ENCODE measurements at places on chromosomes 12 and 14.

DNA sequence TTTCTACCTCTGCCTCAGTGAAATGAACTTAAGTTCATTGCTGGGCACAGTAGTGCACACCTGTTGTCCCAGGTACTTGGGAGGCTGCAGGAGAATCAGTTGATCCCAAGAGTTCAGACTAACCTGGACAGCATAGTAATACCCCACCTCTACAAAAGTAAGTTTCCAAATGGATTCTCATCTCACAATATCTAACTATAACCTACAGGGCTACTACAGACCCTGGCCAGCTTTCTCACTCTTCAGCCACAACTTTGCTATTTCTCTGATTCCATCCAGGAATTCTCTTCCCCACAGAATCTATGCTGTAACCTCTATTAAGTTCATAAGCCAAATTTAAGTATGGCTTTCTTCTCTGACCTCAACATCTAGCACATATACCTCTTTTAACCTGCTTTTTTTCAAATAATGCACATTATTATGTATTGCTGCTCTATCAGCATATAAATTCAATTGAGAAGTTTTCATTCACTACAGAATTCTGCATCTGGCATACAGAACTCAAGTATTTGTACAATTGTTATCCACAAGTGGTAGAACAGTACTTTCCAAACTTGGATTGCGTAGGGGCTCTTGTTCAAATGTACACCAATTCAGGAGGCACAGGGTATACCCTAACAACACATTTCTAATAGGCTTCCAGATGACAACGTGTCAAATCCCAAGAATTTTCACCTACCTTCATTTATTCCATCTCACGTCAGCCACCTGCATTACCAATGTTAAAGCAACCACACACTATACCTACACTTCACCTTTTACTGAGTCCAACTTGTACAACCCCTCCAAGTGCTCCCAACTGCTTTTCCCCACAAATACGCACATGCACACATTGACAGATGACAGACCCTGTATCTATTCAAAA, 3.8 kb downstream of the RPS29 start:
- DNase-seq = no peak

DNA sequence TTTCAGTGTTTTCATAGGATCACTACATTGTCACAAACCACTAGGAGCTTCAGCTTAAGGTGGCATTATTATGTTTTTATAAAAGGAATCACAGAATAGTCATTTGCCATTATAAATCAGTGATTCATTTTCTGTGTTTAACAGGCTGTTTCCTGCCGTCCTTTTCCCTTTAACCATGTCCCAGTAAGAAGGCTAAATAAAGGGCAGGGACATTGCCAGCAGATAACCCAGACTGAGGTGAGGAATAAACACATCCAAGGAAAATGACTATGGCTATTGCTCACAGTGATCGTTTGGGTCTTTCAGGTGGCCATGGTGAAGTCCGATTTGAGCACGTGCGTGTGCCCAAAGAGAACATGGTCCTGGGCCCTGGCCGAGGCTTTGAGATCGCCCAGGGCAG, 17.9 kb upstream of the ALDH2 start:
- DNase-seq = no peak

DNA sequence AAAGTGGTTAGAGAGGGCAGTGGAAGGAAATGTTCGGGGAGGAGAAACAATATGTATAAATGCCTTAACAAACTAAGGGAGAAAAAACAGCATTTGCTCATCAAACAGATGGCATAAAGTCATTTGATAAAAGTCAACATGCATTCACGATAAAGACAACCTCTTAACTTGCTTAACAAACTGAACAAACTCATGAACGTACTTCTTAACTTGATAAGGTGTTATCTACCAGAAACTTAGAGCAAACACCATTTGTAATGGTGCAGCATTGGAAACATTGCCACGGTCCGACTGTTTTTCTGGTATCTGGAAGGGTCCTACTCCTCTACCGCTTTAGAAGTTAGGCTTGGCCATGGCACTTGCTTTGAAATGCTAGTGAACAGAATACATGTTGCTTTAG, 4.2 kb upstream of the RPS6KL1 start:
- no peak for DNase-seq

- DNase-seq = no peak
Measured at GRCh38 chr14:61403411-61403810, 82.0 kb downstream of the PRKCH start.

Data from thoracic aorta (tissue), 2 donors.